ENCODE measurements at places on chromosomes 16 and 17.

GRCh38 chr17:81959362-81960129 is 1.4 kb downstream of the NOTUM start:
- peak; percentile 39 for DNase-seq

DNA sequence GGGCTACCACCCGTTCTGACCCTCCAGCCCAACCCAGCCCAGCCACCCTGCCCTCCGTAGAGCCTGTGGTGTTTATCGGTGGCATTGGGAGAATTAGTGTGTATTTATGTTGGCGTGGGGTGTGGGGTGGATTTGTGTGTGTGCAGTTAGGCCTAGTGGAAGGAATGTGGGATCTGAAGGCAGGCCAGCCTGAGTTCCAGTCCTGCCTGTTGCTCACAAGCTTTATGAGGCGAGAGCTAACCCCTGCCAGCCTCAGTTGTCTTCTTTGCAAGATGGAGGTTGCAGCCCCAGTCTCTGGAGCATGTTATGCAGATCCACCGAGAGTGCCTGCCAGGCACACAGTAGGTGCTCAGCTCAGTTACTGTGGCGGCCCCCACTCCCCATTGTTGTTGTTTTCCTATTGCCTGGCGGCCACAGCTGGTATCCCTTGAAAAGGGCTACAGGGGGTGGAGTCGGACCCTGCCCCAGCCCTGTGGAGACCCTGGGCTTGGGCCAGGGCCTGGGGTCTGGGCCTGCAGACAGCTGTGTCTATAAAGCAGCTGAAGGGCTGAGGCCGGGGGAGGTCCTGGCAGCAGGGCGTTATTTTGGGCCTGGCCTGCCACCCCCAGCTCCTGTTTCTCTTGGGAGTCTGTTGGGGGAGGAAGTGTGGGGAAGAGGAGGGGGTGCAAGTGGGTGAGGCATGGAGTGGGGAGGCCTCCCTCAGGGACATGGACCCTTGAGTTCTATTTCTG is 5.1 kb downstream of the ERBB2 start:
- peak; percentile 33 for DNase-seq

DNA sequence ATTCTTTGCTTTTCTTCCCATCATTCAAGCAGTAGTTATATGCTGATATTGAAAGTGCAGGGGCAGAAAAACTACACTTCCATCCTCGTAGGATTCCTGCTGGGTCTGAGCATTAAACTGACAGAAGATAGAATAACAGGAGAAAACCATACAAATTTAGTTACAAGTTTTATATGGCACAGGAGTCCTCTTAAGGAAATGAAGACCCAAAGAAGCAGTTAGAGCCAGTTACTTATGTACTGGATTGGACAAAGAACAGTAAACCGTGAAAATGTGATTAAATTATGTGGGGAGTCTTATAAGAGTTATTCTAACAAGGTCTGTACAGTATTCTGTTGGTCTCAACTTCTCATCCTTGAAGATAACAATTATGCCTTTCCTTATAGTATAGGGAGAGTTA is 81.2 kb upstream of the NSRP1 start:
- DNase-seq = no peak

GRCh38 chr16:82699711-82700495 is 73.1 kb downstream of the CDH13 start:
- DNase-seq = peak; percentile 95

- DNase-seq = no peak
Measured at GRCh38 chr17:76238847-76239537, 1.3 kb downstream of the RNF157 start.

GRCh38 chr16:15947983-15948509 is 1.4 kb upstream of the ABCC1 start:
- DNase-seq = no peak

GRCh38 chr17:57544834-57545463 is 200.2 kb downstream of the CCDC182 start:
- no peak for DNase-seq

GRCh38 chr17:39376434-39376833 is 25.0 kb downstream of the FBXL20 start:
- DNase-seq = no peak

DNA sequence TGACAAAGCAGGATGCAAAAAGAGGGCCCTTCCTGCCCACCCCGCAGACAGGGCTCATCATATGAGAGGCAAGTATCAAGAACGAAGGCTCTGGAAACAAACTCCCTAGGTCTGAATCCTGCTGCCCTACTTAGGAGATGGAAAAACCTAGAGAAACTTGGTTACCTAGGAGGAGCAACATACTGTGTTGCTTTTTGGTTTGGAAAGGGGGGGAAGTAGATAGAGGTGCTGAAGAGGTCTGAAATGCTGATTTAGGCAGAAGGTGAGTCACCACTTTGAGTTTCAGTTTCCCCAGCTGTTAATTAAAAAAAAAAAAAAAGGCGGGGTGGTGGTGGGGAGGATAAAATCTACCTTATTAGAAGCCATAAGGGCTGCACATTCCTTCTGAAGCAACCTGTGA is 1.5 kb downstream of the N4BP1 start:
- peak; percentile 34 for DNase-seq

- no peak for DNase-seq
Measured at GRCh38 chr17:33864758-33865229, 390.3 kb upstream of the CCL2 start.

GRCh38 chr17:74471341-74471740 is 4.9 kb downstream of the CD300A start:
- no peak for DNase-seq

DNA sequence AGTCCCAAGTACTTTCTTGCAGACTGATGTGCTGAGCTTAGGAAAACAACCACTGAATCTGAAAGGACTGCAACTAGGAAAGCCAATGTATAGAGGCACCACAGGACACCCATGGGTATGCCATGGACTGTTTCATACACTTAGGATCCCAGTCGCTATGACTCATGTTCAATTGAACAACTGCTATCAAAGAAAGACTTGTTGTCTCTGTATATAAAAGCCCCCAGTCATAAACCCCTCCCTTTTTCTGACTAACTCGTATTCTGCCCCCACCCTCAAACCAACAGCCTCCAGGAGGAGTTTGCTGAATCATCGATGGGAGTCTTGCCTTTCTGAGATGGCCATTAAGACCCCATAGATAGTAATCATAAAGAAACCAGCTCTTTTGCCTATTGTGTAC is 205.4 kb downstream of the ANKFN1 start:
- DNase-seq = no peak

- no peak for DNase-seq
Measured at GRCh38 chr17:8691931-8692330, 52.7 kb downstream of the CCDC42 start.

DNA sequence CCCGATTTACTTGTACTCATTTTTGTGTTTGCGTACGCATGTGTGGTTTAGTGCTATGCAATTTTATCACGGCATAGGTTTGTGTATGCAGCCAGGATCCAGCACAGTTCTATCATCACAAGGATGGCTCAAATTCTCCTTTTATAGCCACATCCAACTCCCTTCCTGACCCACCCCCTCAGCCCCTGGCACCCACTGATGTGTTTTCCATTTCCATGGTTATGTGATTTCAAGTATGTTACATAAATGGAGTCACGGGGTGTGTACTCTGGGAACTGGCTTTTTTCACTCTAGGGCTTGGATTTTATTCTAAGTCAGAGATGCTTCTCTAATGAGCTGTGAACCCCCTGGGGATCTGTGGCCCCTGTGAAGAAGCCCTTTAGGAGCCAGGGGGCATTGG is 16.8 kb downstream of the IL4R start:
- peak; percentile 94 for DNase-seq

DNA sequence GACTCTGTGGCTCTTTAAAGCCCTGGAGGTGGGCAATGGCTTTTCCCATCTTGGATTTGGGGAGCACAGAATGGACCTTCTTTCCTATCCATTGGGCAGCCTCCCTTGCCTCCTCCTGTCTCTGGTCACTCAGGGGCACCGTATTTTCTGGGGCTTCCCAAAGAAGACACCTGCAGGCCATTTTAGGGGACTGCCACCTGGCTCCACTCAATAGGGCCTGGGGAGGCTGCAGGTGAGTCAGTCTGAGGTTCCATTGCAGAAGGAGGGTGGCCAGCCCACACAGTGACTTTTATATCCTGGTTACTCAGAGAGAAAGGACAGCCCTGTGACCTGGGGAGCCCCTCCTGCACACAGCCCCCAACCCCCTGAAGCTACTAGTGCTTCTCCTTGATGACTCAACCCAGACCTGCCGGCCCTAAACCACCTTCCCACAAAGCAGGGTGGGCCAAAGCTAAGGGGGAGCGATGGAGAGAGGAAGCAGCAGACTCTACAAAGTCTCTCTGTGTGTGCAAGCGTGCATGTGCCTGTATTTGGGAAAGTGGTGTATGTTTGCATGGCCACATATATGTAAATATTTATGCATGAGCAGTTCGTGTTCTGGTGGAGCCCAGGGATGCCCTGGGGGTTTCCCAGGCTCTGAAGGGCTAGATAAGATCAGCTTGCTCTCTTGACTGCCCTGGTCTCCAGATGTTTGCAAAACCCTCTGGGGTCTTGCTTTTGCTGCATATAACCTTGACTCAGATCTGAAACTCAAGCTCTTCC is 5.0 kb downstream of the CX3CL1 start:
- no peak for DNase-seq

- DNase-seq = peak; percentile 98
Measured at GRCh38 chr17:2090804-2091534, 36.1 kb downstream of the HIC1 start.

- DNase-seq = no peak
Measured at GRCh38 chr17:79342376-79342775, 267.8 kb downstream of the ENGASE start.

DNA sequence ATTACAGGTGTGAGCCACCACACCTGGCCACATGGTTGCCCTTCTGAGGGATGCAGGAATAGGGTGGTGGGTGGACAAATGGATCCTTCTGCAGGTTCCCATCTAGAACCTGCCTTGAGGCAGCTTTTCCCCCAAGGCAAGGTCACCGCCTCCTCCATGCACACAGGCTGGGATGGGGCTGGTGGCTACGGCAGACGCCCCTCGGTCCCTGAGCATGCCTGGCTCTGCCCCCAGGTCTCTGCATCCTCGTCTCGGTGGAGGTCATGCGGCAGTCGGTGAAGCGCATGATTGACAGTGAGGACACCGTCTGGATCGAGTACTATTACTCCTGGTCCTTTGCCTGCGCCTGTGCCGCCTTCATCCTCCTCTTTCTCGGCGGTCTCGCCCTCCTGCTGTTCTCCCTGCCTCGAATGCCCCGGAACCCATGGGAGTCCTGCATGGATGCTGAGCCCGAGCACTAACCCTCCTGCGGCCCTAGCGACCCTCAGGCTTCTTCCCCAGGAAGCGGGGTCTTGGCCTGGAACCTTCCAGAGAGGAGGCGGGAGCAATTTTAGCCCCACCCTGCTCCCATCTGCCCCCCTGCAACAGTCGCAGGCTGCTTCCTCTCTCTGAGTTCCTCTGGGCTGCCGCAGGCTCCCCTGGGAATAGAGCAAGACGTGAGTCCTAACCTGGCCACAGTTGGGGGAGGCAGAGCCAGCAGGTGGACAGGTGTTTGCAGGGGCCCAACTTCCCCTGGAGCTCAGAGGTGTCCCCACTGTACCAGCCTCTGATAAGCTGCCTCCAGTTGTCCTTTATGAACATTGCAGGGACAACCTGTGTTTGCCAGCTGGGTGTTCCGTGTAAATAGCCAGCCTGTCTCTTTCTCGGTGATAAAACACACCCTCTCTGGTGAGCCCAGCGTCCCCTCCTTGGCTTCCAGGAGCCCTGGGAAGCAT is 11.7 kb downstream of the CACNG1 start:
- no peak for DNase-seq

DNA sequence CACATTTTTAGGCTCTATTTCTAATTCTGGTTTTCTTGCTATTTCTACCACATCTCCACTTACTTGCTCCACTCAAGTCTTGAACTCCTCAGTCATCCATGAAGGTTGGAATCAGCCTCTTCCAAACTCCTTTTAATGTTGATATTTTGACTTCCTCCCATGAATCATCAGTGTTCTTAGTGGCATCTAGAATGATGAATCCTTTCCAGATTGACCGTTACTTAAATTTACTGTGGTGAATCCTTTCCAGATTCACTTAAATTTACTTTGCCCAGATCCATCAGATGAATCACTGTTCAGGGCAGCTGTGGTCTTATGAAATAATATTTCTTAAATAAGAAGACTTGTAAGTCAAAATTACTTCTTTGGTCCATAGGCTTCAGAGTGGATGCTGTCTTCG is 32.4 kb downstream of the CLTC start:
- peak; percentile 79 for DNase-seq

DNA sequence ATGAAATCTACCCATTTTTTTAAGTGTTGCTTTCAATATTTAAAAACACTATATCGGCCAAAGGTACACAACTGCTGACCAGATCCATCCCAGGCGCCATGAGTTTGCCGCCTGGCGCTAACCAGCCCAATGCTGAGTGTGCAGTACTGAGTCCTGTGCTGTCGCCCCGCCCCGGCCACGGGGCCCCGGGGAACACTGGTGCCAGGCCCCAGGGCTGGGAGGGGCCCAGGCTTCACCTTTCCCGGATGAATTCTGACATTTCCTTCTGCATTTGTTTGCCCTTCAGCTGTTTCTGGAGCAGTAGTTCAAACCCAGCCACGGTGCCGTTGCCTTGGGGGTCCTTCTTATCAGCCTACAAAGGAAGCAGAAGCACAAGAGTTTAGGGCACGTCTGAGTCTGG is 37.8 kb upstream of the RCVRN start:
- DNase-seq = no peak

- no peak for DNase-seq
Measured at GRCh38 chr16:62870554-62870953, 834.3 kb upstream of the CDH8 start.

DNA sequence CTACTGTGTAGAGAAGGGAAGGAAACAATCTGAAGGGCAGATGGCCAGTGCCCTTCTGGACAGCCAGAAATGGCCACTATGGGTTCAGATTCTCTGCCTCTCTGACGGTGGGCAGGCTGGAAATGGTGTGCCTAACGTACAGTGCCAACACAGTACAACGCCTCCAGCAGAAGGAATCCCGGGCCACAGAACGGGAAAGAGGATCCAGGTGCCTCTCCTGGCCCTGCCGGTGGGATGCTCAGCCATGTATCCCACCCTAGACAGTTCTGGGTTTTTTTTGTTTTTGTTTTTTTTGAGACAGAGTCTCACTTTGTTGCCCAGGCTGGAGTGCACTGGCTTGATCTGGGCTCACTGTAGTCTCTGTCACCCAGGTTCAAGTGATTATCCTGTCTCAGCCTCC is 71.5 kb downstream of the SLC5A11 start:
- DNase-seq = no peak

GRCh38 chr17:699345-699744 is 15.3 kb downstream of the VPS53 start:
- peak; percentile 32 for DNase-seq

DNA sequence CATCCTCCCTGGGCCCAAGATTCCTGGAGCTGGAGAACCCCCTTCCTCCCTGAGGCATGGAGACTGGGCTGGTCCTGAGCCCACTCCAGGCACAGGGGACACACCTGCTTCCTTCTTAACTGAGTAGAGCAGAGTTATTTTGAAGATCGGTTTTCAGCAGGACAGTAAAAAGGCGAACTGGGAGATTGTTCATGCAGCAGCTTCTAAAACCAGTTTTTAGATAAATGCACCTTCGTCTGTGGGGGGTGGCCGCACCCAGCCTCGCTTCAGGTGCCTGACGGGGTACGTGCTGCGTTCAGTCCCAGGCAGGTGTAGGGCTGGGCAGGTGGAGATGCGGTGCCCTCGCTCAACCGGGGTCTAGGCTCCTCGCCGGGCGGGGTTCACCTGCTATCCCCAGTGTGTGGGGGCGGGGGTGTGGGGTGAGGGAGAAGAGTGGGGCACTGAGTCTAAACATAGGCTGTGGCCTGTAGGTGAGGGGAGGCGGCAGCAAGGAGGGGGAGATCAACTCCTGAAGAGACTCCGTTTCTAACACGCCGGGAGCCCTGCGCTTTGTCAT is 69.5 kb downstream of the JPH3 start:
- DNase-seq = no peak

GRCh38 chr17:49213847-49214246 is 3.3 kb downstream of the ABI3 start:
- DNase-seq = no peak

- peak; percentile 91 for DNase-seq
Measured at GRCh38 chr17:3802461-3803307, 1.7 kb upstream of the ITGAE start.

All from fibroblast of lung (primary cell).